GM18507 (cell line): ENCODE measurements at places on chromosomes 13 and 19.

- no peak for DNase-seq
Observed at GRCh38 chr19:15330801-15331418, 1.4 kb downstream of the BRD4 start.

DNA sequence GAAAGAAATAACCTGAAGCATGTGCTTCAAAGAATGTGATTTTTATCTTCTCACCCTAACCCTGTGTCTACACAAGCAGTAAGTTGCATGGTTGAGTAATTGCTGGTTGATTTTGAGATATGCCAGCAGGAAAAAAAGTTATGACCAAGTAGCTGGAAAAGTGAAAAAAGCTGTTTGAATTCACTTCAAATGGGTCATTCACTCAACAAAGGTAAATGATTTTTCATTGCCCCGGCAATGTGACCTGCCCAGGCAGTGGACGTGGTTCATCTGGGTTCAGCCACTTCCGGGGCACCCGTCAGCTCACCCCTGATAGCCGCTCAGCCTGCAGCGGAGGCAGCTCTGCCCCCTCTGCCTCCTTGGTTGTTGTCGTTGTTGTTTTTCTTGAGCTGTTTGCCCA, 18.5 kb downstream of the TNFRSF19 start:
- DNase-seq = no peak

- DNase-seq = no peak
Observed at GRCh38 chr13:80215368-80215767, 125.6 kb downstream of the SPRY2 start.

DNA sequence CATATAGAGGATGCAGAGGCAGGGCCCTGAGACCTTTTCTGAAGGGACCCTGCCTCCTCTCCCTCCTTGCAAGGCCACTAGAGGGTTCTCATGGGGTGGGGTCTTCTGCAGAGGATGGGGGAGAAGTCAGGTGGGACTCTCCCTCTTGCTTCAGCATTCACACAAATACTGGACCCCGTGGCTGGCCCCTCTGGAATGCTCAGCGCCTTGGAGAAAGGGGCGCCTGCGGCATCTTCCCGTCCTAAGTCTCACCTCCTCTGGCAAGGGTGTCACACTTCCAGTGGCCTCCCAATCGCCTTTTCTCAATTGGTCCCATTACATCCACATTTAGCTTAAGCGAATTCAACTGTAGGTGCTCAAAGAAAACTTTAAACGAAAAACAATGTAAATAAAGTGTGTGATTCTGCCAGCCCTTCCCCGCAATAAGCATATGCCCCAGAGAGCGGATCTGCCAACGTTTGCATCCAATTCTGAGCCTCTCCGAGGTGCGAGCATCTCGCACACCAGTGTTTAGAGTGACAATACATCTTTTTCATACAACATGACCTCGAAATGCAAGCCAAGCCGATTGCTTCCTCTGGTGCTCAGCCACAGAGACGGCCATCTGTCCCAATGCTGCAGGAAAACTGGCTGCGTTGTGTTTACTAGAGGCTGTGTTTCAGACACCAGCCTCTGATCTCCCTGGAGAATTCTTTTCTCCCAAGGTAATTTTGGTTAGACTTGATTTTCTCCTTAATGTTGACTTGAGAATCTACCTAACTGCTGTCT, 69.1 kb upstream of the WASF3 start:
- no peak for DNase-seq

- DNase-seq = no peak
Observed at GRCh38 chr19:41804336-41804735, 7.9 kb downstream of the CEACAM3 start.

DNA sequence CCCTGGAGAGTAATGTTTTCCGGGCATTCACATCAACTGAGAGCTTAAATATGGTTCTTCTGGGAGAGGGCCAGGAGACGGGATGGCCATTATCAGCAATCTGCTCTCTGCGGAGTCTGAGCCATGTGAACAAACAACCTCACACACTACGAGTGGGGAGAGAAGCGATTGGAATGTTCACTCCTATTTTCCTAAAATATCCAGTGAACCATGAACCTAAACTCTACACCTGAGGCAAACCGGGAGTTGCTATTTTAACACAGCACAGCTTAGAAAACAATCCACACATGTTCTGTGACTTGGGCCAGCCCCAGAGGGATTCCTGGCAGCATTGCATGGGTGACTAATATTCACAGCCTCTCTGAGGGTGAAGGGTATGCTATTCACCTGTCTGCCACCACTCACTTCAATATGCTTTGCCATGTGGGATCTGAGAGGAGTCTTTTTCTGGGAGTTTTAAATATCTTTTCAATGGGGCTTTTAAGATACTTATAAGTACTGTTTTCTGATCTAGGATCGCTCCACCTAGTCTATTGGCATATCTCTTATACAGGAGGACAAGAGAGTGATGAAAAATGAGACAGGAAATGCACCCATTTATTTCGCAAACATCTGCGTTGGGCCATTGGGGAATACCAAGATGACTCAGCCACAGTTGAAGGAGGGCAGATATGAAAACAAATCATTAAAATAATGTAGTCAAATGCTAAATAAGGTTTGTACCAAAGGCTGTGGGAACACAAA, 72.6 kb upstream of the SERP2 start:
- peak; percentile 8 for DNase-seq
